Left lung (tissue), 14 donors: ENCODE measurements at places on chromosomes 2 and 18. TPM values are rescaled to one million over a fixed set of nuclear protein-coding genes. Genes with fewer than 3 reads are reported as not detected.

CD28 gene
- 2.3 TPM for polyA plus RNA-seq

FEV gene
- polyA plus RNA-seq: not detected

GALNT3 gene
- 15.6 TPM for polyA plus RNA-seq

RAB17 gene
- 12.1 TPM for polyA plus RNA-seq

VWC2L gene
- polyA plus RNA-seq: not detected

MAL gene
- polyA plus RNA-seq: 0.76 TPM
